ENCODE measurements at places on chromosomes 6 and 20. TPM values are rescaled to one million over a fixed set of nuclear protein-coding genes. Genes with fewer than 3 reads are reported as not detected.

ALDH5A1 gene
- 0.86 TPM for total RNA-seq

C6orf118 gene
- total RNA-seq: not detected

GRCh38 chr6:170029416-170030283, 261.2 kb downstream of the DLL1 start:
- no peak for DNase-seq

- no peak for DNase-seq
Measured at GRCh38 chr20:32045999-32046398, 6.0 kb upstream of the HCK start.

GRCh38 chr6:119517428-119517827, 167.9 kb upstream of the MAN1A1 start:
- no peak for DNase-seq

GRCh38 chr20:33159713-33160112, 8.2 kb upstream of the BPIFA2 start:
- DNase-seq: no peak

GRCh38 chr6:100230953-100231316, 233.8 kb downstream of the SIM1 start:
- peak; percentile 72 for DNase-seq

SIRPD gene
- total RNA-seq: not detected

GRCh38 chr20:63235399-63235983, at the start of gene BIRC7:
TSS of gene BIRC7 (plus strand) at chr20:63235905. CDS start at chr20:63236097, 192 bp downstream.
- DNase-seq: no peak

DNA sequence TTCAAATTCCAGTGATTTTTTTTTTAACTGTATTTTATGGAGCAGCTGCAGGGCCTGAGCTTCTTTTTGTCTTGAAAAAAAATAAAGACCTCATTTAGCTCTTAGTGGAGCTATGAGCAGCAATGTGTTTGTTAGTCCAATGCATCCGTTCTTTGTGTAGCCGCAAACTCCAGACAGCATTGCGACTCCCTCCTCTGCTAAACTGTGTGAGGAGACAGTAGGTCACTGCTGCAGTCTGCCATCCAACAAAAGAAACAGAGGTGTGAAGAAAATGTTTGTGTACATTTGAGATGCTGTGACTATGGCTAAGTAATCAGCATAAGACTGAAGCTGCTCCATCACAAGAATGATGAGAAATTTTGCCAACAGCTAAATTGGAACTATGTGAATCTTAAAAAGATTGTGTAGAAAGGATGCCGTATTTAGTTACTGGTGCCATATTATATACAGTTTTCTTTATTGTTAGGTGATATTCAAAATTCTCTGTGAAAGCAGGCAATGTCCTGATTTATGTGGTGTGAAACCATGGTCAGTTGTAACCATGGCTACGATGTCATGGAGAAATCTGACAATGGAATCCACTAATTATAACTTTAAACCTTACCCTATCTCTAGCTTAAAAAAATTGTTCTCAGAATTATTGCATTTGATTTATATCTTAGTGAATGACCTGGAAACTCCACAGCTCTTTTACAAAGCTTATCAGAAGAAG, 428.8 kb upstream of the EPHA7 start:
- DNase-seq: no peak
